ENCODE measurements at places on chromosomes 16 and 17. TPM values are rescaled to one million over a fixed set of nuclear protein-coding genes. Genes with fewer than 3 reads are reported as not detected.

DNA sequence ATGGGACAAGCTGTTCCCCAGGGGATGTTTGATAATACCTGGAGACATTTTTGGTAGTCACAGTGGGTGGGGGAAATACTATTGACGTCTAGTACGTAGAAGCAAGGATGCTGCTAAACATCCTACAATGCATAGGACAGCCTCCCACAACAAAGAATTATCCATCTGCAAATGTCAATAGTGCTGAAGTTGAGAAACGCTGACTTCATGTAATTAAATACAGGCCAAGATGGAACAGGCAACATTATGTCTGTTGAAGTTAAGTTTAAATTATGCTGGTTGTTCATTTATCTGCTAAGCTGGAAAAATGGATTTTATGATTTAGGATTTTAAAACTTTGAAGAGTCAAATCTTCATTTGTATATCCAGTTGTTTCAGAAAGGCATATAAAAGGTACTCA is 341.2 kb upstream of the DYNLRB2 start:
- no peak for DNase-seq

DNA sequence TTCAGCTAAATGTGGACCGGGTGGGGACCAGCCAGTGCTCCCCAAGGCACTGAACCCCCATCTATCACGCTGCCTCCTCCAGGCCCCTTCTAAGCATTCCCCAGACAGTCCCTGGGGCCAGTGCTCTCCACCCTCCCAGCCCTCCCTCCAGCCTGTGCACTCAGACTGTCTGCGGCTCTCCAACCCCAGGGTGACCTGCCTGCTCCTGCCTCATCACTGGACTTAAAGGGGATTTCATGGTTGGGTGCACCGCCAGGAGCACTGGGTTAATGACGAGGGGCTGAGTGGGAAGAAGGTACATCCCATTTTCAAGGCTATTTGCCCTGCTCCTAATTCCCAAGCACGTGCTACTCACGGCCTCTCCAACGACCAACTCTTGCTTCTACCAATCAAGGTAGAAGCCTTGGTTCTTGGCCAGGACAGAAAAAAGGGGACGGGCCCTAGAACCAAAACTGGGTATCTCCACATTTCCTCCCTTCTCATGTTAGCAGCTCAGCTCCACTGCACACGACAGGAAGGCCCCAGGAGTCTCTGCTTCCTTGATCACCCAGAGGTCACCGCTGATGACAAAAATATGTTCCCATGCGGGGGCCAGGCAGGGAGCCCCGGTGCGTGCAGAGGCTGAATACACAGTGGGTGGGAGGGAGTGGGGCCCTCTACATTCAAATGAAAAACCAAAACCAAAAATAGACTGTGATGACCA is 3.5 kb upstream of the ABR start:
- peak; percentile 49 for DNase-seq

DNA sequence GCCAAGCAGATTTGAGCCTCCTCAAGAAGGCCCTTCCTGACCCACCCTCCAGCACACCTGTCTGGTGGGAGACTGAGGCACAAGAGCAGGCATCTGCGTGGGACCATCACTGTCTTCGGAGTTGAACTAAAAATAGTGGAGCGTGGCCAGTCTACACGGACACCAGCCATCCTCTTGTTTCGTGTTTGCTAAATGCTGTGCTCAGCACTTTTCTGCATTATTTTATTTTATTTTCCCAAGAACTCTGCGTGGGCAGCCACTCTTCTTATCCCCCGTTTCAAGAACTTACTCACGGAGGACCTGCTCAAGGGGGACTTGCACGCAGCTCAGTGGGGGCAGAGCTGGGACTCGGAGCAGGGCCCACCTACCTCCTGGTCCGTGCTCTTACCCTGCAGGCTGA is 60.8 kb downstream of the SOCS3 start:
- no peak for DNase-seq

- DNase-seq: no peak
Measured at GRCh38 chr16:75475420-75475847, 10.9 kb upstream of the TMEM170A start.

DNA sequence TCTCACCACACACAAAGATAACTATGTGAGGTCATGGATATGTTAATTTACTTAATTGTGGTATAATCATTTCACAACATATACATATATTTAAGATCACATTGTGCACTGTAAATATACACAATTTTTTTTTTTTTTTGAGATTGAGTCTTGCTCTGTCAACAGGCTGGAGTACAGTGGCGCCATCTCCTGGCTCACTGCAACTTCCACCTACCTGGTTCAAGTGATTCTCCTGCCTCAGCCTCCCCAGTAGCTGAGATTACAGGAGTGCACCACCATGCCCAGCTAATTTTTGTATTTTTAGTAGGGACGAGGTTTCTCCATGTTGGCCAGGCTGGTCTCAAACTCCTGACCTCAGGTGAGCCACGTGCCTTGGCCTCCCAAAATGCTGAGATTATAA is 11.5 kb upstream of the PRSS54 start:
- DNase-seq: peak; percentile 65

GRCh38 chr16:52556083-52556482 is 9.1 kb upstream of the TOX3 start:
- DNase-seq: no peak

GRCh38 chr17:65533056-65533745 is 28.2 kb downstream of the AXIN2 start:
- DNase-seq: no peak

DNA sequence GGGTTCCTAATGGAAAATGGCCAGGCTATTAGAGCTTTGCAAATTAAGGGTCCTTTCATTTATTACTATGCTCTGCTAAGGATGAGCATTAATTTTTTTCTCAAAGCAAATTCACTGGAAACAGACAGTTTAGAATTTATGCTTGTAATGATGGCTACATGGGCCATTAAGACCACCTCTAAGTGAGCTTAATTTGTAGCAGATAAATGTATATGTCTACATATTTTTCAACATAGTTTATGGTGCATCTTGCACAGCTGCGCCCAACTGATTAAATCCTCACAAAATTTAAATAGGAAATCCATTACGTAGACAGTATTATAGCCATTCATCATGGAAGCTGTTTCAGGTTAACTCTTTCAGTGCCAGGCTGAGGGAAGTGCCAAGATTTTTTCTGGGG is 220.9 kb downstream of the CBLN1 start:
- no peak for DNase-seq

- DNase-seq: no peak
Measured at GRCh38 chr17:12789481-12790248, at the start of gene ARHGAP44. Gene ARHGAP44, plus strand, starts transcription at chr17:12789498. Its CDS starts 341 bp downstream, at chr17:12789839.

- no peak for DNase-seq
Measured at GRCh38 chr17:2388683-2389055, 12.2 kb downstream of the MNT start.

GRCh38 chr16:25726430-25727098 is 34.8 kb downstream of the HS3ST4 start:
- DNase-seq: no peak

DNA sequence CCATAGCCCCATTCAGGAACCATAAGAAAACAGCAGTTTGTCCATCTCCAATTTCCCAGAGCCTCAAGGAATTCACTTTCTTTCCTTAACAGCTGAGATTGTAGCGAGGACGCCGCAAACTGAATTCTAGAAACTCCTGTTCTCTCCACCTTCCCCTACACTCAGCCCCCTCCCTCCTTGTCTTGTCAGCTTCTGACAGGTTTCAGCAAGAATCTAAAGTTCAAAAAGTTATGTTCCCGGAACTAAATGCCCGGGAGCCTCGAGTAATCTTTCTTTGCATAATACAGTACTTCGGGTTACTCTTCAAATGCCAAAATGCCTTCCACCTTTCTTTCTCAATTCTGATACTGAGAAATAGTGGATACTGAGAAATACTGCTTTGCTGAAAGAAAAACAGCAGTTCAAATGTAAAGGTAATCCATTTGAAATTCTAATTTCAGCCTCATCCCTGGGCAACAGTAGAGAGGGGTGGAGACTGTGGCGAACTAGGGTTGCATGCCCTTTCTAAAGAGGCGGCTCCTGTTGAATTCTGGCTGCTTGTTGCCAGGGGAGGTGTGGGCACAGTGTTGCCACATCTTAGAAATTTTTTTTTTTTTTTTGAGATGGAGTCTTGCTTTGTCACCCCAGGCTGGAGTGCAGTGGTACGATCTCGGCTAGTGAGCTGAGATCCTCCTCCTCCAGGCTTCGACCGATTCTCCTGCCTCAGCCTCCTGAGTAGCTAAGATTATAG is 63.5 kb upstream of the USP7 start:
- DNase-seq: no peak

GRCh38 chr16:84606081-84606875 is 11.6 kb downstream of the COTL1 start:
- peak; percentile 93 for DNase-seq

- no peak for DNase-seq
Measured at GRCh38 chr16:50717494-50717893, 24.1 kb downstream of the NOD2 start.

- DNase-seq: no peak
Measured at GRCh38 chr16:83955218-83956130, 2.4 kb downstream of the OSGIN1 start.

DNA sequence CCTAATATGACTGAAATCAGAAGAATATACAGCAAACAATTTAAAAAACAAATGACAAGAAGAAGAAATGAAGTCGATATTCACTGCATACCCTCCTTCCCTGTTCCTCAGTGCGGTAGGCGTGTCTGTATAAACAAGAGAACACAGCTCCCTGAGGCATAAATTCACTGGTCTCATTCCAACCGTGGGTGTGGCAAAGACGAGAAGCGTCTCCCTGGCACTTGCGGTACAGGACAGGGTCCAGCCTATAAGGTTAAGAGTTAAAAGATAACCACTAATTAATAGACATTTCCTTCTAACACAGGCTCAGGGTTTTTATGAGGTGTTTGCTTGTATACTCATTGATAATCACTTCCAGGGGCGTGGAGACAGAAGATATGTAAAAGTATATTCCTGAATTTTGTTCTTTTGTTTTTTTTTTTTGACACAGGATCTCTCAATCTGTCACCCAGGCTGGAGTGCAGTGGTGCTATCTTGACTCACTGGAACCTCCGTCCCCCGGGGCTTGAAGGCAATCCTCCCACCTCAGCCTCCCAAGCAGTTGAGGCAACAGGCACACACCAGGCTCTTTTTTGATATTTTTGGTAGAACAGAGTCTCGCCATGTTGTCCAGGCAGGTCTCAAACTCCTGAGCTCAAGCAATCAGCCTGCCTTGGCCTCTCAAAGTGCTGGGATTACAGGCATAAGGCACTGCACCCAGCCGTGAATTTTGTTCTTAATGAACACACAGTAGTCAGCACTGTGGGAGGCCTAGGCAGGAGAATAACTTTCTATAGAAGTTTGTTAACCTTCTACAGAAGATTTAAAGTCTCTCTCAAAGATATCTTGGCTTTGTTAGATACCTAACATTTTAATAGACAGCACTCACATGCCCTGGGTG is 59.1 kb upstream of the CLEC18B start:
- no peak for DNase-seq

DNA sequence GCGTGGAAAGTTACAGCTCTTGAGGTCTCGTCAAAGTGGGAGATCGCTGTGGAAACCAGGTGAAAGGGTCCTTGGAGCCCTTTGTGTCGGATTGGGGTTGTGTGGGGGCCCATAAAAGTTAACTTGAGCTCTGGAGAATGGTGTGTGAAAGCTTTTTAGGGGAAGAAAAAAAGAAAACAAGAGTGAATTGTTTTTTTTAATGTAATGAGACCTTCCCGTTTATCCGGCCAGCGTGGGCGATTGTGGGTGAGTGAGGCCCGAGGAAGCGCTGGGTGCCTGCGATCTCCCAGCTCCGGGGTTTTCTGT is 150.6 kb downstream of the MSI2 start:
- DNase-seq: no peak

DNA sequence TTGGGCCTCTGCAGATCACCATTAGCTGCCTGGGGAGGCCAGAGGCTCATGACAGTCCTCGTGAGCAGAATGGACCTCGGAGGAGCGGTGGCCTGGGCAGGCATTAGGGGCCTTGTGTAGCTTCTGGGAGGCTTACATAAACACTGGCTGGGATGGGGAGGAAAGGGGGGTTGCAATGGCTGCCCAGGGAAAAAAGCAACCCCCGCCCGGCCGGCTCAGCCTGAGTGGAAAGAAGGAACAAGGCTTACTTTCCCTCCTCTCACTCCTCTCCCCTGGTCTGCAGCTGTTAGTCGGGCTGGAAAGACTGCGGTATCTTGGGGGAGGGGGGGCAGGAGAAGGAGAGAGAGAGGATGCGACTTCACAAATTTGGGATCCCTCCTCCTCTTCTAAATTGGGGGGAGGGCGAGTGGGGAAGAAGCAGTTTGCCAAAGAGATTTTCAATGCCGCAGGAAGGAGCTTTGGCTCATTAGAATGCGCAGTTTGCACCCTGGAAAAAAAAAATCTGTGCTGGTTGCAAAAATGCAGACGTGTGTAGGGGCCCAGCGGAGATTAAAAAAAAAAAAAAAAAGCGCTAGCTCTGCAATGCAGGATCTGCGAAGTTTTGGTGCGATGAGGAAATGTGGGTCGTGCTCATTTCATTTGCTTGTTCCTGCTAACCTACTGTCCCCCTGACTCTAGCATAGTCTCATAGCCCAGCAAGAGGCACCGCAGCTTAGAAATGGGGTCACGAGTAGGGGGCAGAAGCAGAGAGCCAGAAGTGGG is 6.6 kb upstream of the NR1D1 start:
- DNase-seq: no peak

- no peak for DNase-seq
Measured at GRCh38 chr17:4229627-4230541, 33.9 kb downstream of the ANKFY1 start.

DNA sequence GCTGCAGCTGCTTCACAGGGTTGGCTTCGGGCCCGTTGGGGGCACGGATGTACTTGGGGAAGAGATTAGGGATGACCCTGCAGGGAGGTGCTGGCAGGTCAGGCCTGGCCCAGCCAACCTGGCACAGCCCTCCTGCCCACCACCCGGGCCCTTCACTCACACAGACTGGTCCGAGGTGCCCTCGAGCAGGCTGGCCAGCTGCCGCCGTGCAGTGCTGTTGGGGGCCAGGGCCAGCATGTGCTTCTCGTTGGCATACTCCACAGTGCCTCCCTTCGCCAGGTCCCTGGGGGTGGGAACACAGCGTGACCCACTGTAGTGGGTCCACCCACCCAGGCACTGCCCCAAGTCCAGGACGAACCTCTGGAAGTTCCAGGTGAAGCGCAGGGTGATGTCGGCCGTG is 9.9 kb downstream of the CTU2 start:
- DNase-seq: no peak

Gene SHPK
- total RNA-seq: 13.9 TPM

Gene TBC1D3G
- not detected for total RNA-seq

Gene SERPINF2
- total RNA-seq: 0.18 TPM

Gene C17orf67
- 4.2 TPM for total RNA-seq

Gene DNAAF1
- not detected for total RNA-seq

Gene C1QTNF8
- not detected for total RNA-seq

Gene VASN
- total RNA-seq: not detected

Gene GRAP
- total RNA-seq: 10.4 TPM

Gene SNRNP25
- 90.8 TPM for total RNA-seq

Gene PTX4
- total RNA-seq: not detected
